ENCODE measurements at places on chromosomes 7 and 10.

DNA sequence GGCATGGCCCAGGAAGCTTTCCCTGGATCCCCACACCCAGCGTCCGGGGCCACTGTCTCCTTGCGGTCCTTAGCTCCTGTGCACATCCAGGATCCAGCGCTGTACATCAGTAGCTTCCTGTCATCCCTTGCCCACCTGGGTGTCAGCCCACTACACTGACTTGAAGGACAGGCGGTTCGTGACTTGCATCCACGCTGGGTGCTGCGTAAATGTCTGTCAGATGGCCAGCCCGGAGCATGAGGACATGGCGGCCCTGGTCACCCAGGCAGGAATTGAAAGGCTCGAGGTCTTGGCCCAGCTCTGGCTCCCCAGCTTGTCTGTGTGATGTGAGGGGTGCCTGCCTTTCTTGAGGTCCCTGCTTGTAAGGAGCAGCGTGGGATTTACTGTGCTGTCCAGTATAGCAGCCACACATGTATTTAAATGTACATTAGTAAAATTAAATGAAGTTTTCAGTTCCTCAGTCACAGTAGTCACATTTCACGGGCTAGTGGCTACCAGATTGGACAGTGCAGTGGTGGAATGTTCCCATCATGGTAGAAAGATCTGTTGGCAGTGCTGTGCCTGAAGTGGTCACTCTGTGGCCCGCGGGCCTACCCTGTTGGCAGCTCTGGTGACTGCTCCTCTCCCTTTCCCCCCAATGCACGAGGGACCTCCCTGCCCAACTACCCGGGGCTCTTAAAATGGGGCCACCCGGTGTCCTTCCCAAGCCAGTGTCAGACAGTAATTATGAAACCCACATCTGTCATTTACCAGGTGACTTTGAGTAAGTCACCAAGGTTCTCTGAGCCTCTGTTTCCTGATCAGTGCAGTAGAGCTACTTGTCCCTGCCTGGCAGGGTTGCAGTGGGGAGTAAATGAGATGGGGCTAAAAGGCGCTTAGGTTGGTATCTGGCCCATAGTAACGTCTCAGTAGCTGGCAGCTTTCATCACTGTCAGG lies 97.8 kb upstream of the PPIF start:
- no peak for DNase-seq

DNA sequence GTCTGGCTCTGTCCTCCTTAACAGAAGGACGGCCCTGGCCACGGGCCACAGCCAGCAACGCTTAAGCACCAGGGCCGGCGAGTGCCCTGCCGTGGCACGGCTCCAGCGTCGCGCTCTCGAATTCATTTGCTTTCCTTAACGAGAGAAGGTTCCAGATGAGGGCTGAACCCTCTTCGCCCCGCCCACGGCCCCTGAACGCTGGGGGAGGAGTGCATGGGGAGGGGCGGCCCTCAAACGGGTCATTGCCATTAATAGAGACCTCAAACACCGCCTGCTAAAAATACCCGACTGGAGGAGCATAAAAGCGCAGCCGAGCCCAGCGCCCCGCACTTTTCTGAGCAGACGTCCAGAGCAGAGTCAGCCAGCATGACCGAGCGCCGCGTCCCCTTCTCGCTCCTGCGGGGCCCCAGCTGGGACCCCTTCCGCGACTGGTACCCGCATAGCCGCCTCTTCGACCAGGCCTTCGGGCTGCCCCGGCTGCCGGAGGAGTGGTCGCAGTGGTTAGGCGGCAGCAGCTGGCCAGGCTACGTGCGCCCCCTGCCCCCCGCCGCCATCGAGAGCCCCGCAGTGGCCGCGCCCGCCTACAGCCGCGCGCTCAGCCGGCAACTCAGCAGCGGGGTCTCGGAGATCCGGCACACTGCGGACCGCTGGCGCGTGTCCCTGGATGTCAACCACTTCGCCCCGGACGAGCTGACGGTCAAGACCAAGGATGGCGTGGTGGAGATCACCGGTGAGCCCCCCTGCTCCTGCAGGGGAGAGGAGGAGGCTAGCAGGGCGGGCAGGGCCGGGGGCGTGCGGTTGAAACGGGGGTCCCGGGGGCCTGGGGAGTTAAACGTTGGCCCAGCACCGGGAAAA lies at the start of gene HSPB1:
Gene HSPB1, plus strand, starts transcription at position 327 of the 855 bp plus-strand sequence. Its CDS starts 40 bp downstream, at position 367.
- DNase-seq: peak; percentile 54

DNA sequence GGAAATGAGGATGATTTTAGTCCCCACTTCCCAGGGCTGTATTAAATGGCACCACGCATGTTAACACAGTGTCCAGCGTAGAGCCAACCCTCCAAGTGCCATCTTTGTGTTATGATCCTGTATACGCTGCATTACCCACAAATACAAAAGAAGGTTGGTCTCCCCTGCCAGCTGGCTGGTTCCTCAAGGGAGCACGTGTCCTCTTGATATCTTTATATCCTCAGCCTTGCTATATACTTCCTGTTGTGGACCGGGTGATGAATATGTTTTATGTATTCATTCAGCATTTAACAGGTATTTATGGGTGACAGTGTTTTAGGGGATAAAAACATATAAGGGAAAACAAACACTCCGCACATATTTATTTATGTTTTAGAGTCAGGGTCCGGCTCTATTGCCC lies 23.2 kb upstream of the PRRT4 start:
- no peak for DNase-seq

DNA sequence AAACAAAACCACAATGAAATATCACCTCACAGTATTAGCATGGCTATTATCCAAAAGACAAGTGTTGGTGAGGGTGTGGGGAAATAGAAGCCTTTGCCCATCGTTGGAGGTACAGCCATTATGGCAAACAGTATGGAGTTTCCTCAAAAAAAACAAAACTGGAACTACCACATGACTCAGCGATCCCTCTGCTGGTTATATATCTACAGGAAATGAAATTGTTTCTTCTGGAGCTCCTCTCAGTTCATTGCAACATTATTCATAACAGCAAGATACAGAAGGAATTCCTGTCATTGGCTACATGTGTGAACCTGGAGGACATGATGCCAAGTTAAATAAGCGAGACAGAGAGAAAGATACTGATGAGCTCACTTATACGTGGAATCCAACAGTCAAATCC lies 2.4 kb upstream of the UBE3C start:
- no peak for DNase-seq

DNA sequence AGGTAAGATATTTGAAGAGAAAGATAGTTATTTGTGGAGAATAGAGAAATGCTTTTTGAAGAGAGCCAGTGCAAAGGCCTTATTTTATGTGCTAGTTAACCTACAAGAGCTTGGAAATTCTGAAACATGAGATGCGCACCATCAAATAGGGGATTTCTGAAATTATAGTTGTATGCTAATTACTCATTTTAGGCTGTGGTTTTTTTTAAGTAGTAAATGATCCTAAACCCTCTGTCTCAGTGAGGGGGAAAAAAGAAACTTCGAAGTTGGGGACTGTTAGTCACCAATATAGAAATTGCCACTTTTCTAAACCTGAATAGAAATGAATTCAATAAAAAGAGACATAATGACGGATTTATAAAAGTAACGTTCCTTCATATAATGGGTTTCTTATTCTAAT lies 119.3 kb upstream of the MDFIC start:
- no peak for DNase-seq
